GM04503 (cell line): ENCODE measurements at places on chromosomes 1 and 21.
A peak's percentile ranks its signal among the peaks of the same experiment; 100 is the strongest.

DNA sequence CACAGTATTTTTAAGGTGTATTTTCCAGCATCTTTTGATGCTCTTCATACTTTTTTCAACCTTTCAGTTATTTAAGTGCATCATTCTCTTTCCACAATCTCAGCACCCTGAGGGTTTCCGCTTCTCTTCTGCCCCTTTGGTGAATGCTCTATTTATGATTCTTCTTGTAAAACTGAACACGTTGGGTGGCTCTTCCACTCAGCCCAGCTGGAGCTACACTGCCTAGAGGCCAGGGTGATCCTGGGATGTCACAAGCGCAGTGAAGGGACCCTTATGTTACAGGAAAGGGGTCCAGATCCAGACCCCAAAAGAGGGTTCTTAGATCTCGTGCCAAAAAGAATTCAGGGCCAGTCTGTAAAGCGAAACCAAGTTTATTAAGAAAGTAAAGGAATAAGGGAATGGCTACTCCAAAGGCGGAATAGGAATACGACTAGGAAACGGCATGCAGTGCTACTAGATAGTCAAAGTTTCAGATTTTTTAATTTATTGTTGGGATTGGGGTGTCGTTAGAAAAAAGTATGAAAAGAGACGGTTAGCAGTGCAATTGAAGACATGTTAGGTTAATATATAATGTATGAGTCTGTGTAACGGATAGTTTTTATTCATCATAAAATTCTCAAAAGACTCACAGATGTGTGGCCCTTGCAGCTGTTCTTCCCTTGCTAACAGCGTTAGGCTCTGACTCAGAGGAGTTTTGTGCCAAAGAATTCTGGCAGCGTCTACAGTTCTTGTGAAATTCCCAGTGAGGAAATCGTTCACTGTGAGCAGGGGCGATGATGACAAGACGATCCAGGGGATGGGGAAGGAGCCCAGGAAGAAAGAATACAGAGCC, 14.4 kb upstream of the ERVH48-1 start:
- peak; percentile 94 for DNase-seq

GRCh38 chr21:35324372-35325220, 275.5 kb upstream of the RUNX1 start:
- DNase-seq, result peak; percentile 81

DNA sequence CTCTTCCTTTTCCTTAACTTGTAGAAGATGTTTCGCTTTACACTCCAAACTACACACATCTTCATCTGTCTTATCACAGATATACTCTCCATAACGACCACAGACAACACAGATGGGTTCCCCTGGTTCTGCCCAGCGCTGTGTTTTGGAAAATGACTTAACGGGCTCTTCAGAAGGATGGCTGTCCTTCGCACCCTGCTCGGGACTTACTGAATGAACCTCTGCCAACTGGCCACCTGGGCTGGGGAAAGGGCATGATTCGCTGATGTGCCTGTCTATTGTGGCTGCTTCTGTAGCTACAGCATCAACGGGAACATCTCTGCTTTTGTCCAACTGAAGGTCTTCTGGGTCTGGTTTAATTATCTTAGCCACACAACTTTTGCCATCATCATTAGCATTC, 3.4 kb downstream of the DDX59 start:
- DNase-seq, result no peak

DNA sequence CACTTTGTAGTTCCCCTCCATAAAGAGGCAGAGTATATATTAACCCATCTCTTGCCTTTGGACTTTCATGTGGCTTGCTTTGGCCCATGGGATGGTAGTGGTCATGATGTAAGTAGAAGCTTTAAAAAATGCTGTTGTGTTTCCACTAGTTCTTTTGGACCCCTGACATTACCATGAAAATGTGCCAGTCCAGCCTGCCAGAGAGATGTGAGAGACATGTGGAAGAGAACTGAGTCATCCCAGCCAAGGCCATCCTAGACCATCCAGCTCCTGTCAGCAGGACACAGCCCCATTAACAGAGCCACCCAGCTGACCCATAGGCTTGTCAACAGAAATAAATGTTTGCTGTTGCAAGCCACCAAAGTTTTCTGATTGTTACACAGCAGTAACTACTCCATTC, 3.9 kb upstream of the CD101 start:
- no peak for DNase-seq

DNA sequence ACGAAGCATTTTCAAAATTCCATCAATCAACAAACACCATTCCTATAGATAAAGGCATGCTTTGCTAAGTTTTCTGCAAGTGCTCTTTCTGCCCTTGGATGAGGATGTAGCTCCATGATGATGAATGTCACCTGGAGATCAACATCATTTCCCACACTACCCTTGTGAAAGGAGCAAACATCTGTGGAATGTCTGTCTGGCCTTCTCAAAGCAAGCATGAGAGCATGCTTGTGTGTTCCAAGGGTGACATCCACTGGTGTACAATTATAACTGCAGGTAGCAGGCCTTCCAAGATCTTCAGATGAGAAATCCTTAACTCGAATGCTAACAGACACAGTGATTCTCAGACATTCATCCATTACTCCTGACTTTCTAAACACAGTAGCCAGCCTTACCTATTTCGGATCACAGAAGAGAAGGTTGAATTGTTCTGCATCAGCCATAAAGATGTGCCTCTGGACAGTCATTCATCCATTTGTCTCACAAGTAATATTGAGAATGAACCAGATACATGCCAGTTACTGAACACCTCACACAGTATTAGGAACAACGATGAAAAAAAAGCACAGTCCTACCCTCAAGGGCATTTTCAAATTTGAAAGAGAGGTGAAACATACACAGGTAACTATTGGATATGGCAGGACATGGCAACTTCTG, 162.4 kb downstream of the TPR start:
- DNase-seq, result no peak

GRCh38 chr1:160942926-160943325, 11.7 kb downstream of the ITLN2 start:
- no peak for DNase-seq

DNA sequence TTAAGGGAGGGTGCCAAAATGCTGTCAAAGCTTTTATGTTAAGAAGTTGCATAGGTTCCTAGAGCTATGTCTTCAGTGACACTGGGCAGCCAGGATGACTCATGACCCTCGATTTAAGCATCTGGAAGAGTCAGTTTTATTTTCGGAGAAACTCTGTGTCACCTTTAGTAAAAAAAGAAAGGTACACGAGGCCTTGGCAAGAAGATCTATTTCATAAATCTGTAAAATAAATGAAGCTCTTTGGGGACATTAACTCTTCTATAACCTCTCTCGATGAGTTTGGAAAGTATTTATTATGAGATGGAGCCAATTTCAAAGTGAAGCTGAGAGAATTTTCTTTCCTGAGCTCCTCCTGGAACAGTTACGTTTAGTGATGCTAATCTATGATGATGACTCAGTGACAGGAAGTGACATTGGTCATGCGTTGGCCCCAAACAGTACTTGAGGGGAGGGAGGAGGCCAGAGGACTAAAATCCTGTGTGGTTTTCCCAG, 156.5 kb downstream of the HLX start:
- DNase-seq, result peak; percentile 25

GRCh38 chr1:47887060-47887459, 110.1 kb downstream of the TRABD2B start:
- no peak for DNase-seq

DNA sequence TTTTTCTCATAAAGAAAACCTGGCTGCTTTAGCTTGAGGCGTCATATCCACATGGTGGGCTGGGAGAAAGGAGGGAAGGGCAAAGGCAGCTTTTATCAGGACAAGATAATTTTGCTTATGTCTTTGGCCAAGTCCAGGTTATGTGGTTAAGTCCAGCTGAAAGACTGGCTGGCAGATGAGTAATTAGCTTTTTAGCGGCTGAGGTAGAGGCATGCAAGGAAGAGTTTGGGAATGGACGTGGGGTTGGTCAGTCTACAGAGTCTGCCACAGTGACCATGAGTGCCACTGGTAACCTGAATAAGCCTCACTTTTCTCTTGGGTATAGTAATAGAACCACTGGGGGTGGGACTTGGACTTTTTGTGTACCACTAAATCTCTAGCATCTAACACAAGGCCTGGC, 39.8 kb downstream of the NEK7 start:
- DNase-seq, result no peak

DNA sequence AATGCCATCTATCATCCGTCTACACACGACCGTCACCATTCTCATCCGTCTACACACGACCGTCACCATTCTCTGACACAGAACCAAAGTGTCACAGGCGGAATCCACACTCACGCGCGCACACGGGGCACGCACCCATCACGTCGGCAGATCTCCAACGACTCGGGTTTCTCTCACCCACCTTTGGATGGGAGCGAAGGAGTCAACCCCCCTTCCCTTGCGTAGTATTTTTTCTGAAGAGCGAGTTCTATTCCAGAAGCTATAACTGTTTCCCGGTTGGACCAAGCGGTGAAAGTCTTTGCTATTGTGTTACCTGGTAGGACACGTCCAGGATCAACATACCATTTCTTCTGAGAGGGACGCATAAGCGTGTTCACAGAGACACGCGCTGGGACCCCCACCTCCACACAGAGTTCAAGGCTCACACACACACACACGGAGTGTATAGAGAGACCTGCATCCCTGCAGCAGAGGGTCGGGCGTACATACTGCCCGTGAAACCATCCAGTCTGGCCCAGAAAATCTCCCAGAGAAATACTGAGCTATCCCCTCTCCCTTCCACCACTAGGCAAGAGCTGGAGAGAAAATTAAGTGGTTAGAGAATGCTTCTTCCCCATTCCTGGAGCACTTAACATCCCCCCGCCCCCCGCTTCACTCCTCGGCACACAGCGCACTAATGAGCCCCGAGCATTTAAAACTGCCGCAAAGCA, 741 bp downstream of the DUSP10 start:
- no peak for DNase-seq

DNA sequence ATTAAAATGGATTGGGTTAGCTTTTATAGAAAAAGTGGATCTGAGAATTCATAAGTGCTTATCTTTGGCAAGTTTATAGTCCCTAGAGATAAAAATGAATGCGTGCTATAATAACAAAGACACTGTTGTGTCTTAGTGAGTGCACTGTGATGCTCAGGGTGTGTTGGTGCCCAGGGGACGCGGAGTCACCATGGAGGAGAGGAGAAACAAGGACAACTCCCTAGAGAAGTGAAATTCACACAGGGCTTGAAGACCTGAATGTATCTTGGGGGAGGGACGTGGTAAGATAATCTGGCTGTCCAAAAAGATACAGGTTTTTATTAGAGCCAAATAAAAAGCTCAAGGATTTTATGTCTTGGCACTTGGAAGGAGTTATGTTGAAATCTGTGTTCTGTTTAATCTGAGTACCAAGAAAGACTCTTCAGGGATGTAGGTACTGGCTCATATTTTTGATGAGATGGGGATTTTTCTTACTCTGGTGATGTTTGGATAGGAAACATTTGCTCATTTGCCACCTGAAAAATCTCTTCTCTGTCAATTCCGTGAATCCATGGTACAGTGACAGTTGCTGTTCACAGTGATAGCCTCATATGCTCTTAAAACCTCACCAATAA, 9.6 kb downstream of the SMYD2 start:
- DNase-seq, result no peak

DNA sequence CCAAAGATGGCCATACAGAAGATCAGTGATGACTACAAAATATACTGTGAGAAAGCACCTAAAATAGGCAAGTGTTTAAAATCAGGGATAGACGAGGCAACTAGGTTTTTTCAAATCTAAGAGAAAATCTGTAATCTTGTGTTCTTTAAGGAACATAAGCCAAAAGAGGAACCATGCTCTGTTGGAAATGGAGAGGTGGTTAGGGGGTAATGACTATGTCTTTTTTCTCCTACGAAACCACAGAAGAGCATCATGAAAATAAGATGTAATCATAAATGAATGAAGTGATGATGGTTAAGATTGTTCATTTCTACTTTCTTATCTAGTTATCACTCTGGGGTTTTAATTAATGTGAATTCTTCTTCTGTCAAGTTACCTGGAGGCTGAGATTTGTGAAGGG, 43.1 kb downstream of the RGSL1 start:
- no peak for DNase-seq

GRCh38 chr1:205441318-205441633, 14.6 kb downstream of the BLACAT1 start:
- DNase-seq, result no peak

GRCh38 chr1:11654137-11654938, at the start of the genes FBXO2 and FBXO44:
Gene FBXO2, minus strand, starts transcription at chr1:11654429. Its CDS starts 89 bp downstream, at chr1:11654340.
Gene FBXO44, plus strand, starts transcription at chr1:11654877. Its CDS starts 959 bp downstream, at chr1:11655836.
- DNase-seq, result no peak

GRCh38 chr21:40847951-40848350, 993 bp upstream of the DSCAM start:
- no peak for DNase-seq

DNA sequence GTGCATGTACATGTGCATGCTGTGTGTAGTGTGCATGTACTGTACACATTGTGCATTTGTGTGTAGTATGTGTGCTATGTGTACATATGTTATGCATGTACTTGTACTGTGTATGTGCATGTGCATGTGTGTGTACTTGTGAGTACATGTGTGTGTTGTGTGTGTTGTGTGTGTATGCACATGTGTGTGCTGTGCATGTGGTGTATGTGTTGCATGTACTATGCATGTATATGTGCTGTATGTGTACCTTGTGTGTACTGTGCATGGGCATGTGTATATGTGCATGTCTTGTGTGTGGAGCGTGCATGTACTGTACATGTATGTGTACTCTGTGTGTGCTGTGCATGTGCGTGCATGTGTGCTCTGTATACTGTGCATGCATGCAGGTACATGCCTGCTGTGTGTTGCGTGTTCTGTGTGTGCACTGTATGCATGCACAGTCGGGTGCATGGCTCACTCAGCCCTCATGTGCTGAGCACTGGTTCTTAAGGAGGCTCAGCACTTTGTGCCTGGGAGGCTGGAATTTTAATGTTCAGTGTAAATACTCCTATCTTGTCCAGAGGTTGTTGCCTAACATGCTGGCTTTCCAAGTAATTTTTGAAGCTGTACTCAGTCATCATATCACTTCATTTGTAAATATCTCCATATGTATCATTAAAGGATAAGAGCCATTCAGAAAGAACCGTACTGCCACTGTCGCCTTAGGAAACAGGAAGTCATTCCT, 32.3 kb downstream of the SNAP47 start:
- no peak for DNase-seq

- no peak for DNase-seq
These were observed 139.2 kb upstream of the CACNA1E start for GRCh38 chr1:181344091-181344490.

- DNase-seq, result no peak
These were observed 18.8 kb downstream of the INKA2 start for GRCh38 chr1:111720274-111720976.

DNA sequence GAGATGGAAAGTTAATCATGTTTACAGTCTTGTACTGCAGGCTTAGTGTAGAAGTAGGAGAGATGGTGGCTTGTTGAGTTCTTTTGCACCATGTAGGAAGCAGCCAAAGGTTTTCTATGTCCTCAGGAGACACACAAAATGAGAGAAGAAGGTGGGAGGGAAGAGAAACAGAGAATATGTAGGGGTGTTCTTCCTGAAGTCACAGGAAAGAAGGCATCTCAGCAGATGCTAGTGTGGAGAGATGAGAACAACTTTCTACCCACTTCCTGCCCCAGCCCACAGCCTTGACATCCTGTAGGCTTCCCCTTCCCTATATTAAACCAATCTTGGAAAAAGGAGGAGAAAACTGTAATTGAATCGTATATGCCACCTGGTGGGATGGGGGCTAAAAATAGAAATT, 217.0 kb downstream of the S1PR1 start:
- DNase-seq, result no peak
